ENCODE measurements at places on chromosomes 4 and X.

DNA sequence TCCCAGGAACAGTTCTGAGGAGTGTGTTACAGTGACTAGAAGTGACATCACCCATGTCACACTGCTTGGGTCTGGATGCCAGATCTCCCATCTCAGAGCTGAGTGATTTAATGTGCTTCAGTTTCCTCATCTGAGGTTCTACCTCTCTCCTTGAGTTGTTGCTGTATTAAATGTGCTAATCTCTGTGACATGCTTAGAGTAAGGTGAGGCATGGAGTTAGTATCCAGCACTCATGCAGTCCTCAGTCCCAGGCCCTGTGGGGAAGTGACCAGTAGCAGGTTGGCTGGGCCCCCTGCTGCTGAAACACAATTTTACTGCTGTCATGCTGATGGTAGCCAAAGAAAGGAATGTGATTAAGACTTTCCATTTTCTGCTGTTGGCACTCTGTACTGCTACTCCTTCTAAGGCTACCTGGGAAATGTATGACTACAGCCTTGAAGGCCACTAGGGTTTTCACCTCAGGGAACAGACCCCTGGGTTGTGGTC lies 639.6 kb downstream of the MID1IP1 start:
- no peak for DNase-seq

- no peak for DNase-seq
These were observed 440.8 kb upstream of the RASGEF1B start for GRCh38 chr4:81912376-81913030.

DNA sequence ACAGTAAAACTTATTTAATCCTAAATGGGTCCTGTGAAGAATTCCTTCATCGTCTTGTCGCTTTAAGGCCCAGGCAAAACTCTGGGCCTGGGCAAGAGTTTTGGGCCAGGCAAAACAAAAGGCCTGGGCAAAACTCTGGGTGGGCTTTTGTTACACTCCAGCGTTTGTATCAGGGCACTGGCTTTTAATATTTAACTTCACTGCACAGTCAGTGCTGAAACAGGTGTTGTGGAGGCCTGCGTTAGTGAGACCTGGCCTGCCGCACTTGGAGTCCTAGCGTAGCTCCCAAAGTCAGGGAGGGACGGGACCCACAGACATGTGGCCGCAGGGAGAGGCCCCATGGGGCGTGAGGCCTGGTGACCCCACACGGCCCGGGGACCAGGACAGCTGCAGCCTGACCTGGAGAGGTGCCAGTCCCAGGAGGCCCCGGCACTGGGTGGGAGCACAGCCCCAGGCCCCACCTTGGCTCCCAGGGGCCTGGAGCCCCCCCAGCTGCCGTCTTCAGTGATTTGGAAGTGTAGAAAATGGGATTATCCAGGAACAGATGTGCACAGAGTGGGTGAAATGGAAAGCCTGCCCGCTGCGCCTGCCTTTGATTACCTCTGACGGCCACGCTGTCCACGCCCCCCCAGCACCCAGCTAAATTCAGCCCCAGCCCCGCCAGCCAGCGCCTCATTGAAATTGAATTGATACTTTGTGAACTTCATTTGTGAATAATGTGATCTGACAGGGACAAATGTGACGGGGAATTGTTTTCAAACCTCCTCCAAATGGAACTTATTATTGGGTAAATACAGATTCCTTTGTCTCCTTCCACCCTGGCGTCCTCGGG lies 132.9 kb upstream of the NKX1-1 start:
- no peak for DNase-seq

DNA sequence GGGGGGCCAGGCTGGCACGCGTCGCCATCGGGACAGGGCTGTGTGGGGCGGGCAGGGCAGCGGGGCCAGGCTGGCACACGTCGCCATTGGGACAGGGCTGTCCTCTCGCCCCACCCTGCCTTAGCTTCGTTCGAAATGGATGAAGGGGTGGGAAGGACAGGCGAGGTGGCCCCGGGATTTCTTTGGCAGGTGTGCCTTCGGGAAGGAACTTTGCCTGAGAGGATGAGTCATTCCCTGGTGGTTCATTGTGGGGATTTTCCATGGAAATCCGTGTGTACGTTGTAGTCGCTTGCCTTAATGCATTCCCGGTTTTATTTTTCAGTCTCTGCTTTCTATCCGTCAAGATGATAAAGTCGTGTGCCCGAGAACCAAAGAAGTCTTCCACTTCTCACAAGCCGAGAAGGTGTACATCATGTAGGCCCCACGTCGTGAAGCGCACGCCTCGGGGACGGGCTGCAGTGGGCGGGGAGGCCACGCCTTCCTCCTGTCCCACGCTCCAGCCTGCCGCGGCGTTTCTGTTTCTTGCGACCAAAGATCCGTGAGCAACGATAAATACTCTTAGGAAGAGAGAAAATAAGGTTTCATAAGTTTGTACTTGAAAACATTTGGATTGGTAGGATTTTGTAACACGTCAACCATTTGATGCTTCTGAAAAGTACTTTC lies 8.1 kb upstream of the UVSSA start:
- no peak for DNase-seq

- no peak for DNase-seq
These were observed 13.3 kb upstream of the CENPU start for GRCh38 chr4:184747034-184747830.

- no peak for DNase-seq
These were observed 83.5 kb downstream of the LNX1 start for GRCh38 chr4:53507671-53508286.

DNA sequence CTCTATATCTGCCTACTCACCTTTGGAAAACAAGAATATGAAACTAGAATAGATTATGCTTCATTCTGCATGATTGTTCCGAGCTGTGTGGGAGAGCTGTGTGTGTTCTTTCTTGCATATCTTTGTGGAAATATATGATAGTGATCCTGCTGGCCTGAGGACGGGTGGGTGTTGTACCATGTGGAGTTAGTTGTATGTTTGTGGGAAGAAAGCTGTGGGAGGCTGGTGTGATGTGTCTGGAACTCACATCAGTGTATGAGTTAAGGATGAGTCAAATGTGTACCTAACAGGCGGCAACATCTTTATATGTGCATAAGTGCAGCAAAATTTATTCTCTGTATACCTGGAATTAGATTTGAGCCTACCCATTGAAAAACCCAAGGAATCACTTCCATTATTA lies 208.1 kb upstream of the ADGRL3 start:
- DNase-seq = no peak

GRCh38 chr4:127479031-127479622 lies 153.6 kb upstream of the INTU start:
- DNase-seq = no peak

DNA sequence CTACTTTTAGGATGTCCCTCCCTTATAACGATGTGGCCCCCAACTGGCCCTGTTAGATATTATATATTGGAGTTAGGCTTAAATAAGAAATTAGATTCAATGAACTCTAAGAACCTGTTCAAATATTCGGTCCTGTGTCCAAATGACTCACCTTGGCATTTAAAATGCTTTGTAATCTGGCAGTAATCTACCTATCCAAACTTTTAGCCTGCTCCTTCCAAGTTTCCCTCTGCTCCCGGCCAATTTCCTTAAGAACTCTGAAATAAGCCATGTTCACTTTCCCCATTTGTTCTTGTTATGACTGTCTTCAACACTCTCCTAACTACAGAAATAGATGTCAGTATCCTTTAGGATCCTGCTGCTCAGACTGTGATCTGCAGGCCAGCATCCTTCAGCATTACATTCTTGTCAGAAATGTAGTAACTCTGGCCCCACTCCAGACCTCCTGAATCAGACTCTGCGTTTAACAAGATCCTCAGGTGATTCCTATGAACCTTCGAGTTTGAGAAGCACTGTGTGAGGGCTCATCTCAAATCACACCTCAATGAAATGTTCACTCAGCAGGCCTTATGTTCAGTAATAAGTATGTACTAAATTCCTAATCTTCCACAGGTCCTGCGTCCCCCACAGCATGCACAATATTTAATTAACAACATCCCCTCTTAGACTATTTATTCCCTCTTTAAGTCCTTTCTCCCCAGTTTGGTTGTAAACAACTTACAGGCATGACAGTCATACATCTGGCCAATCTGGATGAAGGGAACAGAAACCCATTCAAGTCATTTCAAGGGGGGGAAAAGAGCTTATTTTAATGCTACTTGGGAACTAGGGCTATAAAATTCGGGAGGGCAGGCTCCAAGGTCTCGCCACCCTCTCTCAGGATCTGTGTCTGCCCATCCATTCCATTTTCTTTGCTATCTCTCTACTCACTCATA lies 3.0 kb downstream of the ATP8A1 start:
- DNase-seq = no peak
